Activated CD8-positive, alpha-beta memory T cell treated with anti-CD3 and anti-CD28 coated beads, Interleukin-2, amount 50 U/mL, for 4 hours (primary cell): ENCODE measurements at places on chromosomes 5 and 9.

DNA sequence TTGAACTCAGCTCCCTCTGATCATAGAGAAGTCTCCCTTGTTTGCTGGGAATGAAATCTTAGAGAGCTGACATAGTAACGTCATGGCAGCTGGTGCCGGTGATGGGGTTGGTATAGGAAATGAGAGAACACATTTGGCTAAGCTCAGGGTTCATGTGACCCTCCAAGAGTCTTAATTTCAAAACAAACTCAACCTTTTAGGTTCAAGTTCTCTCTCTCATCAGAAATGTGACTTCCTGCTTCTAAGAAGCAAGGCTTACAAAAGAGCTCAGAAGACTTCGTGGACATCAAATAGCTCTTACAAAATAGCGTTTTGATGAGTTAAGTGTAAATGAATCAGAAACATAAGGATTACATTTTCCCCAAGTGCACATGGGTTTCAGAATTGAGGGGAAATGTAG lies 97.3 kb downstream of the PAPPA start:
- no peak for DNase-seq

DNA sequence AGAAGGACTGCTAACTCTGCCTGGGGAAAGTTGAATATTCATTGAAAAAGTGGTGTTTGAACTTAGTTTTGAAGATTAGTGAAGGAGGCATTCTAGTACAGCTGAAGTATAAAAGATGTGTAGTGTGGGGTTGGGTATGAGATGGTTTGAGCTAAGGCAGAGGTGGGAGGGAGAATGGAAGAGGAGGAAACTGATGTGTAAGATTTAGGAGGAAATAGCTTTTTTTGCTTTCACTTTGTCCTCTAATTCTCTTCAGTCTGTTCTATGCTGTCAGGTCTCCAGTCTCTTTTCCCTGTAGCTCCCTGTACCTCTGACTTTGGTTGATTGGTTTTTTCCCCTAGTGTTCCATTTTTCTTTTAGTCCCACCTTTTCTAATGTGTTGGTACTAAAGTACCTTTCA lies 9.0 kb downstream of the CREBRF start:
- DNase-seq, result no peak

- DNase-seq, result no peak
These were observed 68.3 kb downstream of the SMARCA2 start for GRCh38 chr9:2083479-2083878.

DNA sequence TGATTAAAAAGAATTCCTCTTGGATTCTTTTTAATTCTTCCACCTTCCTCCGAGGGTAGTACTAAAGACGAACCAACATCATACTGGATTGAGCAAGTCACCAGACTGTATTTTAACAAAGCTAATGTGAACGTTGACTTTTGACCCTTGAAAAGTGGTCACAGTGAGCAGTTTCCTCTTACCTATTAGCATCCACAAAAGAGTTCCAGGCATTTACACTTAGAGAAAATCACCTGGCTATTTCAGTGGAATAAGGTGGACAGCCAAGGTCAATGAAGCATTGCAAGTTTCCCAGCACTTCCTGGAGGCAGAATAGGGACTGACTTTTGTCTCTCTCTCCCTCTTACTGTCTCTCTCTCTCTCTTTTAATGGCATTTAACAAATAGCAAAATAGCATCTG lies 145.1 kb upstream of the DAB2 start:
- DNase-seq, result no peak

GRCh38 chr9:135065804-135066203 lies 21.7 kb upstream of the OLFM1 start:
- peak; percentile 0 for DNase-seq

GRCh38 chr9:16407617-16408016 lies 462.9 kb downstream of the BNC2 start:
- no peak for DNase-seq

DNA sequence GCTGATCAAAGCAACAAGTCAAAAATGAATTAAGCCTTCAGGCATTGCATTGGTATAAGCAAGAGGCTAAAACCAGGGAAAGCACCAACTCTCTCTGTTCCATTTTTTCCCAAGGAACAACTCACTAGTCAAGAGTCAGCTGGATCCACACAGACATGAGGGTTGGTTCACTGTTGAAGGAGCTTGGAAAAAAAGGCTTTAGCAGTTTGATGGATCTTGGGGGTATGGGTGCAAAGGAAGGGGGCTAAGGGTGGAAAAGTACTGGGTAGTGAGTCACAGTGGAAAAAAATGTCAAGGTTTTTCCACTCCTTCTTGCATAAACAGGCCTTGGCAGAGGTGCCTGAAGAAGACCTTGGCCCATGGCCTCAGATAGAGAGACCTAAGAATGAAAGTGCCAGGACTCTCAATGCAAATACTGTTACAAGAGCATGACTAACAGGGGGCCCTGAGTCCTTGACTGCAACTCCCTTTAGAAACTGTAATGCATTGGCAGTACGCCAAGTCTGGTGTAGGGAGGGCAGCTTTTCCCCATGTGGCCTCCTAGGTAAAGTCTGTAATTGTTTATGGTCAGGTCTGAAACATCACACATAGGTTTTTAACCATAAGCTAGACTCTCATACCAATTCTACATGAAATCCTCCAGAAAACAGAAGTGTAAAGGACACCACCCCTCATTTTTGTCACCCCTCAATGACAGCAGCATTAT lies 23.7 kb downstream of the ACTL7A start:
- peak; percentile 24 for DNase-seq

GRCh38 chr9:117273612-117274011 lies 141.2 kb downstream of the ASTN2 start:
- DNase-seq, result no peak

GRCh38 chr5:12313602-12314001 lies 409.4 kb upstream of the CTNND2 start:
- no peak for DNase-seq

- no peak for DNase-seq
These were observed 107.7 kb downstream of the MTRR start for GRCh38 chr5:7976411-7977190.

DNA sequence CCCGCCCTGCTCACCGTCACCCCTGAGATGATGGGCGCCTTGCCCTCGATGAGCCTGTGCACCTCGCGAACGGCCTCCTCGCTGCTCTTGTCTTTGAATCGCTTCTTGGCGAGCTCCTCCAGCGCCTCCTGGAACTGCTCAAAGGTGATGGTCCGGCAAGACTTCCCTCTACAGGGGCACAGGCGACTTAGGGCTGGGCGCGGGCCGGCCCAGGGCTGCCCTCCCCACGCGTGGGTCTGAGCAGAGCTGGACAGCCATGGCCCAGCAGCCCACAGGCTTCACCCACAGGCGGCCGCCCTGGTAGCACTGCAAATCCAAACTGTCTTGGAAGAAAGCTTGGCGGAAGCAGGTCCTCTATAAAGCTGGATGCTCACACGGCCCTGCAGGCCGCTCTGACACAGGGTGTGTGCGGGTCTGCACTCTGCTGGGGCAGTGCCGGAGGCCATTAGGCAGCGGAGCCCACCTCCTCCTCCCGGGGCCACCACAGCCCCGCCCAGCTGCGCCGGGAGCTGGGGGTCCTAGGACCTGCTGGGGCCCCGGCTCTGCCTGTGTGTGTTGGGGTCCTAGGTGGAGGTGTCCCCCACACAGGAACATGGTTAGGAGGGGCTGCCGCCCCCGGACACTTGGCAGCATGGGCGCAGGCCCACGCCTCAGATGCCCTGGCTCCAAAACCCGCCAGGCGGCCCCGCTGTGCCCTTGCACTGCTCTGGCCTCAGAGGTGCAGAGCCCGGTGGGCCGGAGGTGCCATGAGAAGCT lies 27.0 kb downstream of the TPPP start:
- DNase-seq, result no peak

- no peak for DNase-seq
These were observed 47.3 kb downstream of the PFDN1 start for GRCh38 chr5:140255460-140256157.

- DNase-seq, result no peak
These were observed 65.8 kb downstream of the NDUFAF2 start for GRCh38 chr5:61010467-61011454.

GRCh38 chr5:96836817-96837216 lies 29.1 kb upstream of the ERAP1 start:
- DNase-seq, result no peak

DNA sequence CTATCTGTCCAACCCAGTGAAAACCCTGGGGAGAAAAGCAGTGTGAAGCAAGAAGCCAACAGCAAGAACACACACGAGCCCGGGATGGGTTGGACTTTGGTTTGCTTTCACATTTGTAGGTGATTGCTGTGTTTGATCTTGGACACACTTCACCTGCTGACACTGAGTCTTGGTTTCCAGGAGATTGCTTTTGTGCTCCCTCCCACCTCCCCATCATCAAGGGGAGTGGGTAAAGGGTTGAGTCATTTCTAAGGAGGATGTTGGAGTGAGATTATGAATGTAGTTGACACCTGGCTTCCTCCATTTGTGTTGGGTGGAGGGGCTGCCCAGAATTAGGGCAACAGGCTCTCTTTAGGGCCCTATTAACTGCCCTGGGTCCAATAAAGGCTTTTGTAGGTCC lies 37.5 kb downstream of the ANKDD1B start:
- no peak for DNase-seq

GRCh38 chr5:147658293-147658932 lies 124.1 kb downstream of the JAKMIP2 start:
- DNase-seq, result no peak

GRCh38 chr9:107213080-107213479 lies 70.0 kb upstream of the RAD23B start:
- DNase-seq, result no peak

GRCh38 chr9:74838351-74838750 lies 49.4 kb downstream of the TRPM6 start:
- DNase-seq, result no peak

GRCh38 chr5:90932052-90932699 lies 373.6 kb downstream of the ADGRV1 start:
- peak; percentile 17 for DNase-seq

- DNase-seq, result no peak
These were observed 3.6 kb upstream of the QSOX2 start for GRCh38 chr9:136248951-136249876.

DNA sequence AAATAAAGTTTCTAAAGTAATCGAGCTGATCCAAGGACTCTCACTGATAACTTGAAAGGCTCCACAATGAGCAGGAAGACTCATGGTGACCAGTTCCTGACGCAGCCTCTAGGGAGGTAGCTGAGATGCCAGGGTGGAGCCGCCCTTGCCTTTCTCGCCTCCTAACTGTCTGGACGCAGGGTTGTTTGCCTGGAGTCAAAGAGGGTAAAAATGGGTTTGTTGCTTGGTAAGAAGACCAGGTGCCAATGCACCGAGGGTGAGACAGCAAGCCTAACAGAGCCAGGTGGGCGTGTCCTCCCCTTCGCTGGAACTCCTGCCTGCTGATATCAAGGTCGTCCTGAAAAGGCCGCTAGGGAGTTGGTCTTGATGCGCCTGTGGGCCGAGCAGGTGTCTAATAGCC lies 48.6 kb upstream of the FCN1 start:
- DNase-seq, result peak; percentile 7

- DNase-seq, result no peak
These were observed 54.2 kb downstream of the WHRN start for GRCh38 chr9:114450833-114451706.

DNA sequence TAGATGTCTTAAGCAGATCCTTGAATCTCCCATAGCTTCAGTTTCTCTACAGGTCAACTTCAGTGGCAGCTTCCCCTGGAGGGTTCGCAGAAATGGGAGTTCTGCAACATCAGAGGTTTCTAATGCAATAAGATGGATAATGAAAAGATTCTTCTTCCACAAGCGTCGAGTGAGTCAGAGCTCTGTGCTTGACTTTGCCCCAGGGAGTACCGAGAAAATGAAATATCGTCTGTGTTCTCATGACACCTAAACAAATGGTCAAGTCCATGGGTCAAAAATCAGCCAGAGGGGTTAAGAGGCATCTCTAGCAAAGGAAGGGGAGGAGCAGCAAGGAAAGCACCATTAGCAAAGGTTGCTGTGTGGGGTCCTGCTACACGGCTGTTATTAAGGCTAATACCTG lies 3.2 kb upstream of the ADRA1B start:
- no peak for DNase-seq

- no peak for DNase-seq
These were observed 26.7 kb downstream of the F2R start for GRCh38 chr5:76742583-76742982.

DNA sequence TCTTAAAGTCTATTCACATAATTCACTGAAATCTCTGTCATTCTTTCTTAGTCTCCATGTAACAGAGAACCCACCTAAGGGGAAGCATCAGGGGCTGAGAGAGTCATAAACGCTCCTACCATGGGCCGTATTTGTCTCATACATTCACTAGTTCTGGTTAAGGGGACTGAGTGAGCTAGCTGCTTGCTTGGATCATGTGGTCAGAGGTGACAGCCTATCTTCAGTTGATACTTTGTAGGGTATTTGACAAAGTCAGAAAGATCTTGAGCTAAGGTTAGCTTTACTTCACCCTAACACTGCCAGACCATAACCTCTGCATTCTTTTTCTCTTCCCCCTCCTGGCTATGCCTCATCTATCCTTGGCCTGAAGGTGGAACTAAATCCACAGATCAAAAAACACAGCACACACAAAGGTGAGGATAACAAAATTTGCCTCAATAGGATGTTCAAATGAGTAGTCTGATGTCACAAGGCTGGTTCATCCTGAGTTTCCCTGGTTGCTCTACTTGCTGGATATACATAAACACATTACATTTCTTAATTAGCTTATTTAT lies 66.5 kb downstream of the MARCHF3 start:
- DNase-seq, result no peak

GRCh38 chr9:131062969-131063368 lies 33.4 kb upstream of the AIF1L start:
- no peak for DNase-seq

GRCh38 chr9:75601280-75601679 lies 289.2 kb upstream of the PCSK5 start:
- DNase-seq, result no peak

GRCh38 chr5:56247592-56247991 lies 14.5 kb upstream of the ANKRD55 start:
- no peak for DNase-seq

GRCh38 chr5:149453618-149454415 lies 74.7 kb upstream of the IL17B start:
- DNase-seq, result no peak

DNA sequence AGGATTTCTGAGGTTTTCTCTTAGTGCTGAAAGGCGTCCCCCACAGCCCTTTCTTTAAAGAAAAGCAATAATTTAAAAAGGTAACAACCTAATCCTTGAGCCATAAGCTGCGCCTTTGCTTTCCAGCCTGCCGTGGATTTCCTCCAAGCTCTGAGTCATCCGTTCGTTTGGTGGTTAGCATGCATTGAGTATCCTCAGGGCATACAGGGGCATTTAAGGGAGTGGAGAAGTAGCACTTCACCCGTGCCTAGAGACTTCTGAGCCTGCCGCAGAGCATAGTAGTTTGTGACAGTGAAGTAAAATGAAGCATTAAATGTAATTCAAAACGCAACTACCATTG lies 892 bp upstream of the TNC start:
- no peak for DNase-seq

DNA sequence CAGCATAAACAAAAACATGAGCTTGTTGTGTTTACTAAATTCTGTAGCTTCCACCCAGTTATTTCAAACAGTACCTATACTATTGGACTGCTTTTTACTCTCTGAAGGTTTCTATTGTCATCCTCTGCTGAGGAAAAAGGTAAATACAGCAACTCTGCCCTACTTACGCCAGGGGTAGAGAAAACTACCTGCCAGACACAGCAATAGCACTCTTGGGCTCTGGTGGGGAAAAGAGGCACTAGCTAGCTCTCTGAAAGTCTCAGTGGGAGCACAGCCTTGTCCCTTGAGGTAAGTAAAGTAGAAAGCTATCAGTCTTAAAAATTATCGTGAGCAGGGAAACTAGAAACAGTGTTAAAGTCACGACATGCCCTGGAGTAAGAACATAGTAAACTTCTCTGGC lies 3.7 kb downstream of the HCN1 start:
- DNase-seq, result no peak

- no peak for DNase-seq
These were observed 49.9 kb upstream of the TTC23L start for GRCh38 chr5:34789021-34789531.
